ENCODE measurements at places on chromosomes 2 and 18. TPM values are rescaled to one million over a fixed set of nuclear protein-coding genes. Genes with fewer than 3 reads are reported as not detected.

DNA sequence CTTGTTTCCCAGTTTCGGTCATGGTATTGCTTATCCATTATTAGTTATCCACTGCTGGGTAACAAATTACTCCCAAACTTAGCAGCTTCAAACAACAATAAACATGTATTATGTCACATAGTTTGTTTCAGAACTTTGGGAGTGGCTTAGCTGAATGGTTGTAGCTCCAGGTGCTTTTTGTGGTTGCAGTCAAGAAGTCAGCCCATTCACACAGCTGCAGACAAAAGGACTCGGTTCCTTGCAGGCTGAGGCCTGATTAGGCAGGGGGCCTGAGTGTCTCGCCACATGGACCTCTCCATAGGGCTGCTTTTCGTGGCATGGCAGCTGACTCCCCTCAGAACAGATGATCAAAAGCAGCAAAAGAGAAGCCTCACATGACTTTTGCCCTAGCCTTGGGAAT lies 58.2 kb upstream of the ITGA4 start:
- no peak for DNase-seq

GRCh38 chr2:37676274-37676673 lies 4.8 kb upstream of the CDC42EP3 start:
- DNase-seq: no peak

- DNase-seq: peak; percentile 56
These were observed 65.4 kb upstream of the HNRNPA3 start for GRCh38 chr2:177147093-177147694.

Gene C2orf15
- polyA plus RNA-seq: 12.8 TPM

Gene CLIP4
- 18.0 TPM for polyA plus RNA-seq

- no peak for DNase-seq
These were observed 70.5 kb upstream of the CCBE1 start for GRCh38 chr18:59767732-59768131.

GRCh38 chr2:127622561-127623387 lies 23.2 kb upstream of the GPR17 start:
- DNase-seq: no peak

Gene RAB27B
- 4.7 TPM for polyA plus RNA-seq

- no peak for DNase-seq
These were observed 45.3 kb downstream of the FBLN7 start for GRCh38 chr2:112183327-112184025.

DNA sequence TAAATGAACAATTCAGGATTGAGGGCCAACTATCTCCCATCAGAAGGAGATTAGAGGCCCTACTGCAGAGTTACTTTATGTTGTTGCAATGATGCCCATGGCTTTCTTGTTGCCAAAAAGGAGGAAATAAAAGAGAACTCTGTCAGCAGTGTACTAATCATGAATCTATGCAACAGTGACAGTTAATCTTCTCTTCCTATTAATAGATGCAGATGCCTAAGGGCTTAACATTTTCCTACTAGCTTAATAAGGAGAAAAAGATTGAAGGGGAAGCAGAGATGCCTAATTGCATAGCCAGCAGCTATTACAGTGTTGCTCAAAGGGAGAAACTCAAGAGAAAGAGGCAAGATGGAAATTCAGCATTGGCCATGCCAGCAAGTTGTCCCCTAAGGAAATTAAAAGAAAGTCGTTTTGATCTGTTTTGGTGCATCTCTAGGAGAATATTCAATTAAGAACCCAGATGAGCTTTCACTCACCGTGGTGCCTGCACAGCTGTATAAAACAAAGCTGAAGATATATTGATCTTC lies 107.1 kb upstream of the KCNJ3 start:
- no peak for DNase-seq

DNA sequence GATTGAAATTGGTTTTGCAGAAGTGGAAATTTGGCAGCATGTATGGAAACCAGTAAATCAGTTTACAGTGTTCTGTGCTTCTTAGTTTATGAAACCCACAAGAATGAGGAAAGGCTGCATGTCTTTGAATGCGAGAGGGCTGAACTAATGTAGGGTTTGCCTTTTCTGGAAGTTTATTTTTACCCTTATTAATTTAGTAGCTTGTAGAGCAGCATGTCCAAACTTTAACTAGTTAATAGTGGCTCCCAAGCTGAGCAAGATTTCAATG lies 50.4 kb downstream of the LDLRAD4 start:
- DNase-seq: no peak

DNA sequence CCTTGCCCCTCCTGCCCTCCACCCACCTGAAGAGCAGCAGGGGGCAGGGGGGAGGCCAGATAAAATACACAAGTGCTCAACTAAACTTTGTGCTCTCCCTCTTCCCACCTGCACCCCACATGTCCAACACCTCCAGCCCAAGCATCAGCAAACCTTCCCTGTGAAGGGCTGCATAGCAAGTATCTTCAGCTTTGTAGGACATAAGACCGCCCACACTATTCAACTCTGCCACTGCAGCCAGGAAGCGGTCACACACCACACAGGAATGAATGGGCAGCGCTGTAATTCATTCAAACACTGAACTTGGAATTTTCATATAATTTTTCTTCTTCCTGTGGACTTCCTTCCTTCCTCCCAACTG lies 27.5 kb downstream of the TFCP2L1 start:
- no peak for DNase-seq

- DNase-seq: no peak
These were observed 47.9 kb downstream of the LDLRAD4 start for GRCh38 chr18:13266218-13267100.

DNA sequence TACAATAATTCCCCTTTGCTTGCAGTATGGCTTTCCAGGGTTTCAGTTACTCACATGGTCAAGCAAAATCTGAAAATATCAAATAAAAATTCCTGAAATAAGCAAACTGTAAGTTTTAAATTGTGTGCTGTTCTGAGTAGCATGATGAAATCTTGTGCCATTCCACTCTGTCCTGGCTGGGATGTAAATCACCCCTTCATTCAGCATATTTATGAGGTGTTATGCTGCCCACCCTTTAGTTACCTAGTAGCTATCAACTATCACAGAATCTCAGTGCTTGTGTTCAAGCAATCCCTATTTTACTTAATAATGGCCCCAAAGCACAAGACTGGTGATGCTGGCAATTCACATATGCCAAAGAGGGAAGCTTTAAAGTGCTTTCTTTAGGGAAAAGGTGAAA lies 867.7 kb upstream of the NRXN1 start:
- DNase-seq: no peak

DNA sequence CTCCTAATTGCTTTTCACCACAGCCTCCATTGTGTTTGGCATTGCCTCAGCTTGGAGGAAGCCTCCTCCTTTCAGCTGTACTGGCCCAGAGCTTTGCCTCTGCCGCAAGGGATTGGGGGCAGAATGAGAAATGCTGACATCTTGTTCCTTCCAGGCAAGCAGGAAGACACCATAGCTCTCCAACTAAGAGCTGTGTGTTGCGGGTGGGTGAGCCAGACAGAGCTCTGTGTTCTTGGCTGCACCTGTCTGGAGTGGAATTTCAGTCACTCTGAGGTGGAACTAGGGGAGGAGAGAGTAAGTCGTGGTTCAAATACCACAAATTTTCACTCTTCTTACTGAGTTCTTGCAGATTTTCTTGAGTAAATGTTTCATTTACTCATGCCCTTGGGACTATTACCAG lies 36.6 kb upstream of the KCNF1 start:
- no peak for DNase-seq

Gene SP110
- polyA plus RNA-seq: 25.4 TPM

GRCh38 chr18:55557211-55557610 lies 30.8 kb downstream of the TCF4 start:
- no peak for DNase-seq

All from right renal pelvis (tissue), 4 donors.